ENCODE measurements at places on chromosomes 6 and 20. TPM values are rescaled to one million over a fixed set of nuclear protein-coding genes. Genes with fewer than 3 reads are reported as not detected.

- DNase-seq, result no peak
These were observed 2.3 kb downstream of the RNF144B start for GRCh38 chr6:18389479-18389878.

Gene TMEM244
- not detected for polyA plus RNA-seq

DNA sequence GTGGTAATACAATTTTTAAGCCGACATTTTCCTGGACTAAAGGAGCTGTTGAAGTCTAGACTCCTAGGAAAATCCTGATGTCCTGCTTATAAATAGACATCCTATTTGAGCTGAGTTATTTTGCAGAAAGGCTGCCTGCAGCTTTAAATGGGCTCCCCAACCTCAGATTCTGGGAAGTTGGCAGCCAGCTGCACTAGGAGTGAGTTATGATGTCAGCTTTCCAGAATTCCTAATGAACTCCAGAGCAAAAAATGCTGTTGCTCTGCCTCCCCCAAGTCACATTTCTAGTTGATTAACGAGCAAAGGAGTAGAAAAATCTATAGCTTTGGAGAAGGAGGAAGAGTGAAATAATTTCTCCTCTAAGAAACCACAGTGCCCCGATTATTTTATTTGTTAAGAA, 346.3 kb upstream of the SULF2 start:
- peak; percentile 95 for DNase-seq

DNA sequence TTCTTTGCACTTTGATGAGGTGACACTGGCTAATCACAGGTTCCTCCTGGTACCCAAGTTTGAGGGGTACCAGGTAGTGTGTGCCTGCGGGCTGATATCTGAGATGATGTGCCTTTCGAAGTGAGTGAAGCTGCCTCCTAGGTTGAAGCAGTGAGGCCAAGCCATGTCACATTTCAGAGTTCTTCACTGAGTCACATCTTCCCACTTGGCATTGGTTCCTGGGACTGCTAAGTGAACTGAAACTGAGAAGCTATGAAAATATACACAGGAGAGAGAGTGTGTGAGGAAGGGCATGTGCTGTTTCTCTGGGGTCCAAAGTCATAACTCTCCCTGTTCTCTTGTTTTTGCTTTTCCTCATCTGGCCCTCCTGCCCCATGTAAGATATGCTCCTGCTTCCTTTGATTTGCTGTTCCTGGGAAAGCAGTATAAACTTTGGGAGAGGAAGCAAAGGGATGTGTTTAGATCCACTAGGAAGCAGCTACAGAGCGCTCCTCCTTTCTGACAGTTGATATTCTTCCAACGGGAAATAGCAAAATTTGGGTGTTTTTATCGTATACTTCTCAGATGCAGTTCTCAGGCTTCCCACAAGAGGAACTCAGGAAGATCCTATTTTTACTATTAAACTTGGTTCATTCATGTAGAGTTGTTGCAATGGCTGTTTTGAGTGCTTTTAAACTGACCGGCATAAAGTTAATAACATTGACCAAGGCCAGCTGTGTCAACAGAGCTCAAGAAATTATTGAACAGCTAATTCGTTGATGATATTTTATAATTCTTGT, 153.7 kb downstream of the MOXD1 start:
- peak; percentile 52 for DNase-seq

GRCh38 chr6:144284783-144285547, at the start of gene UTRN:
UTRN (plus strand) TSS chr6:144285335; CDS start chr6:144291829, 6,494 bp downstream.
- DNase-seq, result peak; percentile 96

Gene CASS4
- 7.7 TPM for polyA plus RNA-seq

- DNase-seq, result peak; percentile 92
These were observed 90.9 kb downstream of the FOXO3 start for GRCh38 chr6:108651340-108652227.

DNA sequence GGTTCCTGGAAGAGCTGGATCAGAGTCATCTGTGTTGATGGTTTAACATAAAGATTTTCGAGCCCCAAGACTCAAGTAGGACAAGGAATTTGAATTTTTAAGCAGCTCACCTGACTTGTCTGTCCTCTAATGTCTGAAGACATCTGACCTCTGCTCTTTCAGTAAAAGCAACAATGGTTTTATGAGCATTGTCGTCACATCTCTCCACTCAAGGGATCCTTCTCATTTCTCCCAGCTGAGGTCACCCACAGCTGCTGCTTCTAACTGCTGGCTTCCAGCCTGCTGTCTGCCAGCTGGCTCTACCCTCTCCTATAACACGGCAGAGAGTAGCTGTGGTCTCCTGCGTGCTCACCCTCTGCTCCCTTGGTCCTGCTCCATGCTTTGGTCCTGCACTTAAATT, 24.7 kb upstream of the HDAC2 start:
- peak; percentile 96 for DNase-seq

Gene MOG
- polyA plus RNA-seq, result not detected

DNA sequence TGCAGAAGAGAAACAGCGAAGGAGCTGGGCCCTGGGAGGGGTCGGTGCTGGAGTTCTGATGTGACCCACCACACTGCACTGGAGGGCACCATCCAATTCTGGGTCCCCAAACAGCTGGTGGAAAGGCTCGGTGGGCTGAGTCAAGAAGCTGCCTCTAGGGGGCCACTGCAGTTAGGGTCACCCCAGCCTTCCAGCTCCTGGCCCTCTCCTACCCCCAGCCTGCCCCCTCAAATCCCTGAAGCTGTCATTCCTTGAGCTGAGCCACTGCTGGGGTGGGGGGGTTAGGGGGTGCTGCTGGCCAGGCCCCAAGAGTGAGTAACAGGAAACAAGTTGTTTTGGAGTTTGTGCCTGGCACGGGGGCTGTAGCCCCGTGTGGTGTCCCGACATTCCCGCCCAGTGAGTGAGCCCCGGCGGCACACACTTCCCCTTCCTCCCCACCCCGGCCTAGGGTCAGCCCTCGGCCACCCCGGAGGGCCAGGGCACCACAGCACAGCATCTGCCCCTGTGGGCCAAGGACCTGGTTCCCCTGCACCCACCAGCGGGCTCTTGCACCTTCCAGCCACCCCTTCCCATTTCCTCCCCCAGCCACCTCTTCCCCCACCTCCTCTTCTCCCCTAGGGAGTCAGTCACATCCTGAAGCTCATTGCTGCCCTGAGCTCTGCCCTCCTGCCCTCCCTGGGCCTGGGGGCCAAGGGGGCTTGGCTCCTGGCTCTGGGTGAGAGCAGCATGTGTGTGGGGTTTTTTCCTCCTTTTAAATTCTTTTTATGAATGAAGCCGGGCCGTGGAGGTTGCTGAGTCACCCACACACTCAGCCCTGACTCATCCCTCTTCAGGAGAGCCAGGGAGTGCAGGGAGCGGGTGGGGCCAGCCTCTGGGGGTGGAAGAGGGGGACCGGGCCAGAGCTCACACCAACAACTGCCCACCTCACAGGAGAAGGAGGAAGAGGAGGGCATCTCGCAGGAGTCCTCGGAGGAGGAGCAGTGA, 4.6 kb downstream of the SMIM29 start:
- DNase-seq, result peak; percentile 39

- DNase-seq, result no peak
These were observed 176.6 kb downstream of the MRPL14 start for GRCh38 chr6:43950731-43951062.

- no peak for DNase-seq
These were observed 18.1 kb downstream of the PREX1 start for GRCh38 chr20:48809673-48810072.

DNA sequence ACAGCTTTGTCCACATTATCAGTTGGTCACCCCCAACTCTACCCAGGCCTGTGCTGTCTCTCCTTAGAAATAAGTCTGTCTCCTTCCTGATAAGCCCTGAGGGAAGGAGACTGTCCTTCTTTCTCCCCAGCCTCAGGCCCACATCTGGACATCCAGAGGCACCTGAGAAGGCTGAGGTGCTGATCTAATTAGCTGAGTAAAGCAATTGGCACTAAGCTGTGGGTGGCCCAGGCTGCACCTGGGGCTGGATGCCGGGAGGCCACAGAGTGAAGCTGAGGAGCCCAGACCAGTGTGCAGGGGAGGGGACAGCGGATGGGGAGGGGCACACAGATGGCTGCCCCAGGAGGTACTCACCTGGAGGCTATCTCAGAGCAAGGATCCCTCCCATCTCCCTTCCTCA, 26.2 kb upstream of the BMP7 start:
- no peak for DNase-seq

GRCh38 chr6:17224056-17224455, 57.1 kb upstream of the RBM24 start:
- no peak for DNase-seq

GRCh38 chr6:75608956-75609533, 7.4 kb downstream of the SENP6 start:
- DNase-seq, result peak; percentile 69

DNA sequence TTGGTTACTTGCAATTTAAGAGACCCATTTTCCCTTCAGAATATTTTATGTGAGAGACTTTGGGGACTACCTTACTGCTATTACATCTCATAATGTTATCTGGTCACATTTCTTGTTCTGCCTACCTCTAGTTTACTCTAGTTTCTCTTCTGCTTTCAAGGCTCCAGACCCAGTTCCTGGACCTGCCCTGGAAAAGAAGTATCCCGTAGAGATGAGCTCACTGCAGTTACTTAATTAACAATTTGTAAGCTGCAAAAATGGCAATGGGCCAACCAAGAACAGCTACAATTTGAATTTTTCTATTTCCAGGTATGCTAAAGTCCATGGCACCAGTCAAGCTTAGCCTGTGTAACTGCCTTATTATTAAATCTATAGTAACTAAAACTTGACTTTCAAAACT, 25.0 kb downstream of the TAB2 start:
- DNase-seq, result no peak

GRCh38 chr6:48835421-48835958, 627.6 kb downstream of the MMUT start:
- no peak for DNase-seq

DNA sequence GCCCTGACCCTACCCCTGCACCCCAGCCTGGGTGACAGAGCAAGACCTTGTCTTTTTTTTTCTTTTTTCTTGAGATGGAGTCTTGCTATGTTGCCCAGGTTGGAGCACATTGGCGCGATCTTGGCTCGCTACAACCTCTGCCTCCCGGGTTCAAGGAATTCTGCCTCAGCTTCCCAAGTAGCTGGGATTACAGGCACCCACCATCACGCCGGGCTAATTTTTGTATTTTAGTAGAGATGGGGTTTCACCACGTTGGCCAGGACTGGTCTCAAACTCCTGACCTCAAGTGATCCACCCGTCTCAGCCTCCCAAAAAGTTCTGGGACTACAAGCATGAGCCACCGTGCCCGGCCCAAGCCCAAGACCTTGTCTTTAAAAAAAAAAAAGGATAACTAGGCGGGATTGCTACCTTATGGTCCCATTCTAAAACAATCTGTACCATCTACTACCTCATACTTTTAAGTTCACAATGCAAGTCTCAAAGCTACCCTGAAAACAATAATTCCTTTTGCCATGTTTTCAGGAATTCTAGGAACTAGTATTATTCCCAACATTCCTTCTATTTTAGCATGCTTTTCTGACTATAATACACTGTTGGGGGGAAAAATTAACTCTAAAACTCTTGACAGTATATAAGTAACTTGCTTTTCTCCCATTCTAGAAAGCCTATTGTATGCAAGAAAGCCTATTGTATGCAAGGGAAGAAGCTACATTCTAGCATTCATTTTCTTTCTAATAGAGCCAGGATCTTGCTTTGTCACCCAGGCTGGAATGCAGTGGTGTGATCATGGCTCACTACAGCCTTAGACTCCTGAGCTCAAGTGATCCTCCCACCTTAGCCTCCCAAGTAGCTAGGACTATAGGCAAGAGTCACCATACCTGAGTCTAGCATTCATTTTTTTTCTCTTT, 6.6 kb downstream of the TUBB start:
- no peak for DNase-seq

DNA sequence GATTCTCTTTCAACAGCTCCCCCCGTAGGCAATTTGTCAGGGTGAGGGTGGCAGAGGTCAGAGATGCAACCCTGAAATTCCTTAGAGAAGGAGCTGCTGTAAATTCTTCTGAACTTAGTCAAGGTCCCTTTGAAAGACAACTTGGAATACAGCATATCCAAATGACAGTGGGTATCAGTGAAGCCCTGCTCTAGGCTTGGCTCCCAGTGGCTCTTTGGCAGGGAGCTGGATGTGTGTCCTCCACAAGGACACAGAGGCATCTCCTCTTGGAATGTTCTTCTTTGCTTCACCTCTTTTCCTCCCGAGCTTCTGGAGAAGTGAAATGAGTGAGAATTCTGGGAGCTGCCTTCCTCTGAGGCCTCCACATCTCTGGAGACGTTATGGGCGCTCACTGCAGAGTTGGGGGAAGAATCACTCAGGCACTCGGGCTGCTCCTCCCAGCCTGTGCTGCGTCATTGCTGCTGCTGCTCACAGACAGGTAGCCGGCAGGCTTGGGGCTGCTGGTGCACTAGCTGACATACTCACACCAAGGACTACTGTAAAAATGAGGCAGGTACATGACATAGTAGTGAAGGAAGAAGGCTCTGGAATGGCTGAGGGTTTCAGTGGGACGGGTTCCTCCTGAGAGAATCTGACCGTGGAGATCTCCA, 34.1 kb downstream of the DYNLT1 start:
- no peak for DNase-seq

- DNase-seq, result no peak
These were observed 122.3 kb downstream of the TBXT start for GRCh38 chr6:166045173-166045859.

DNA sequence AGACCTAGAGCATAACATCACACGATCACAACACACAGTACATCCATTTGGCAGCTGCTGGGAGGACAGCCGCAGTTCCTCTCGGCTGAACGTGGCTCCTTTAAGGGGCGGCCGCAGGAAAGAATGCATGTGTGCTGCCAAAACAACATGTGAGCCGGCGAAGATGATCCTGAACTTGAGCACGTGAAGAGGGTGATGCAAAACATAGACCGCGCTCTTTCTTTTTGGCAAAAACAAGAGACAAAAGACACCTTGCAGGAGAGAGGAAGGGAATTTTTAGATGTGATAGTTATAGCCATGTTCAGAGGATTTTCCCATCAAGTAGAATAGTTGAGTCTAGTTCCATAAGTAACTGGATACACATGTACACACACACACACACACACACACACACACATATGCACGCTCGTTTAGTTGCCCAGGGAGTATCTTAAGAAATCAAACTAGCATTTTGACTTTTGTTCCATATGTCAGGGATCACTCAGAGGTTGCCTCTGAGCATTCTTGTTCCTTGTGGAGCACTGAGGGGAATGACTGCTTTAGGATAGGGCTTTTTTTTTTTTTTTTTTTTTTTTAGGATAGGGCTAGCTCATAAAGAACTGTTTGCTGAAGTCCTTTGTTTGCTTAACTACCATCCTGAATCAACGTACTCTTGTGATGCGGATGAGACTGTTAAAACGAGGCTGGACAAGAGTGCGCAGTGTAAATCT, 21.7 kb upstream of the RANBP9 start:
- DNase-seq, result peak; percentile 97

DNA sequence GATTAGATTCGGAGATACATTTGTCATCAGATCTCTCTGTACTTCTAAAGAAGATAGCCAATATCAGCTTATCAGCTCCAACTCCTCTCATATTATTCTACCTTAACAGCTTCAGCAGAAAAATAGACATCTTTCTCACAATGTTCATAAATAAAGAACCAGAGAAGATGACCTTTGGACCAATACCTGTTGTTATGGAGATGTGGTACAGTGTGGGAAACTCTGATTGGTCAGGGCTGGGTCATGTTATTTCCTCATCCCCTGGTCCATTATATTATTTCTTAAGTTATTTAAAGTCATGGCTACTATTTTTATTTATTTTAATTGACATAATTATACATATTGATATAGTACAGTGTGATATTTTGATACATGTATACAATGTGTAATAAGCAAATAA, 35.9 kb upstream of the POLR1H start:
- no peak for DNase-seq

Gene LST1
- 7.7 TPM for polyA plus RNA-seq
